ENCODE measurements at places on chromosomes 4 and X.

GRCh38 chr4:98092833-98093439, 50.3 kb downstream of the STPG2 start:
- DNase-seq, result no peak

DNA sequence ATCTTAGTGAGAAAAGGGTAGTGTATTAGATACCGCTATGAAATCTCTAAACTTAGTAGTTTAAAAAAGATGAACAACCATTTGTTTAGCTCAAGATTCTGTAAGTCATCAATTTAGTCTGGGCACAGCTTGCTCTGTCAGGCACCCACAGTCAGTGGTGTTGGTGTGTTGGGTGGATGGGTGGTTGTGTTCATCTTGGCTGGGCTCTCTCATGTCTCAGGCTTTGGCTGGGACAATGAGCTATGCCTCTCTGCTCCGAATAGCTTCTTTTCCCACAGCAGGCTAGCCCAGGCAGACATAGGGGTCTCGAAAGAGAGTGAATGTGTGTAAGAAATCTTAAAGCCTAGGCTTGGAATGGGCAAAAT, 127.0 kb upstream of the GATB start:
- DNase-seq, result peak; percentile 3

GRCh38 chrX:623599-624315, 6.8 kb upstream of the SHOX start:
- peak; percentile 64 for DNase-seq

DNA sequence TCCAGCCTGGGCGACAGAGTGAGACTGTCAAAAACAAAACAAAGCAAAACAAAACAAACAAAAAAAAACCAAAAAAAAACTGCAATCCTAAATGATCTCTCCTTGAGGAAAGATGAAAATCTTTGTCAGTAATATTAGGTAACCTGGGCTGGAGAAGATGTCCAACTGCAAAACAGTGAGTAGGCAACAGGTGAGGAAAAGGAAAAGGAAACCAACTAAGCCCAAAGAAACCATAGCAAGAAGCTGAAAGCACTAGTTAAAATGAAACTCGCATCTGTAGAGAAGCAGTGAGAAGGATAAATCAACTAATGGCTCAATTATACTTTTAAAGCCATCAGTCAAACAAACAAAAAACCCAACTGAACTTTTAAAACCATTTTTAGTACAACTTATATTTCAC, 54.2 kb downstream of the ENOX2 start:
- no peak for DNase-seq

DNA sequence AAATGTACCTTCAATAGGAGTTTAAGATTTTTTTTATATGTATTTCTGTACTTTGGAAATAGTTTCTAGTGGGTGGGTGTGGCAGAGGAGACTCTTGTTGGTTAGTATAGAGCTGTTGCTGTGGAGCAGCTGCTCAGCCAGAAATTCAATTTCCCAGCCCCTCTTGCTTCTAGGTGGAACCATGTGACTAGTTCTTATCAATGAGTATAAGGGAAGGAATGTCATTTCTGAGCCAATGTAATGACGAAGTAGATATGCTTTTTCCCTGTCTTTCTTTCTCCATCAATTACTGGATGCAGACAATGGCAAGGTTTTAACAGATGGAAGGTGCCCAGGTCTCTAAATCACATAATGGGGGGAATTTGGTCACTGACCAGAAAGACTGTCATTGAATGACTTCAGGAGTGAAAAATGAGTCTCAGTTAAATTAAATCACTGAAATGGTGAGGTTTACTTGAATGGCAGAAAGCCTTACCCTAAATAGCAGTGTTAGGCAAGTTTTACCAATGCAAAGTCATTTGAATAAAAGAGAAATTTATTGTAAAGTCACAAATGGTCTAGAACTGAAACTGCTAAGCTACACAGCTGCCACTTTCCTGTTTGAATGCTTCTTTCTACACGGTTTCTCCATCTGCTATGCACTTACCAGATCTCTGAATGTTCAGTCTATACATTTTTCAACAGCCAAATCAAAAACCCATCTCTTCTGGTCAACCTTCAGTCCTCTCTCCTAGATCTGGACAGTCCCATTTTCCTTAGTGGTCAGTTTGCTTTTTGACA, 795.4 kb upstream of the MAGEB2 start:
- DNase-seq, result peak; percentile 0

GRCh38 chrX:125765347-125765746, 400.7 kb downstream of the DCAF12L2 start:
- DNase-seq, result no peak

DNA sequence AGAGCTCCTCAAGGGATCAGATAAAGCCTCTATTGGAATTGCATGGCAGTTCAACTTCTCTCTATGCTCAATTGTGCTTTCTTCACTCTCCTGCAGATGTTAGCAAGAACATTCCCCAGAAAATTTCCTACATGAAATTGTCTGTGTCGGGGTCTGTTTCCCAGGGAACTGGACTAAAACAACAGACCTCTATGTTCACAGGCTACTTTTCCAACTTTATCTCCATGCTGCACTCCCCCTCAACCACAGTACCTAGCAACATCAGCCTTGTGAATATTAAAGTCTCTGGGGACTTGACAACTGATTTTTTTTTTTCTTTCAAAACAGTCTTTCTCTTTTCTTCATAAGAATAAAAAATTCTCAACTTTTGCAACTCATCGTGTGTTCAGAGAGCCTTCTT, 1470.8 kb upstream of the ADGRL3 start:
- DNase-seq, result no peak

DNA sequence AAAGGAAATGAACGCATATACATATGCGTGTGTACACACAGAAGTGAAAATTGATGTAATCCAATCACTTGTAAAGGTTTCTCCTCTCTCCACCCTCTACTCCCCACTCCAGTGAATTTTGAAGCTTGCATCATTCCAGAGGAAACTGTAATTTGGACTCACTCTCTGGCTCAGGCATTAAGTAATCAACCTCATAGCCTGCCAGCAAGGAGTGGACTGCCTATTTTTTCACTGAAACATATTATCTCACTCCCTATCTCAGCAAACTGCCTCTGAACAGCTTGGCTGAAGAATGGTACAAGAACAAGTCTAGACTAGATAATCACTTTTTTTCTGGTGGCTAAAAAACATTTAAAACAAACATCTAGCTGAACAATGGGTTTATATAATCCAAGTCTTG, 124.2 kb downstream of the C4orf51 start:
- DNase-seq, result peak; percentile 33

DNA sequence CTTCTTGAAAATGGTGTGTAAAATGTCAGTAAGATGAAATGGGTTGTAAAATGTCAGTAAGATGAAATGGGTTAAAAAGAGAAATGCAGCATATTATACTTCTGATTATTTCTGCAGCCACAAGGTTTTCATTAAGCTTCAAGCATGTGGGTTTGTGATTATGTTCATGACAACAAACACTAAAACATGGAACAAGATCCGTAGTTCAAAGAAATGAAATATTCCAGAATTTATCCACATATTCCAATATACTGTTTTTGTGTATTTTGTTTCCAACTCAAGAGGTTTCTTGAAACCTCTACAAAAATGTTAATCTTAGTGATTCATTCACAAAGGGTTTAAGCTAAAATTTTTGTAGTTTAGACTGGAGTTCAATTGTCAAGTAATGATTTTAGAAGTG, 84.0 kb downstream of the ADAMTS3 start:
- DNase-seq, result no peak

- DNase-seq, result no peak
Measured at GRCh38 chr4:150938873-150939499, 76.1 kb downstream of the LRBA start.

DNA sequence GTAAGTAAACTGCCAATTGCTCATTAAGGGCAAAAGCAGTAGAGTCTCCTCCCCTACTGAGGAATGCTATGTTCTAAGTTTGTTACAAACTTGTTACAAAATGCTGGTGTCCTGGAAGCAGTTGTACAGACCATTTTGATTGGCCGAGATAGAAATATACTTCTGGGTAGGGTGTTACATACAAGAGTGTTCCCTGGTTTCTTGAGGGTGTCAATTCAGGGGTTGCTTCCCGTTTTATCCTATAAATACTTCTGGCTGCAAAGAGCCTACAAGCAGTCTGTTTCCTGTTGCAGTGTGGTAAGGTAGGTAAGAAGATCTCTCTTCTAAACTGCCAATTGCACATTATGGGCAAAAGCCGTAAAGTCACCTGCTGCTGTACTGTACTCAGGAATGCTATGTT, 5.7 kb downstream of the TRPC5OS start:
- DNase-seq, result no peak

GRCh38 chr4:98113012-98113411, 30.3 kb downstream of the STPG2 start:
- no peak for DNase-seq

- DNase-seq, result no peak
Measured at GRCh38 chr4:127469959-127470809, 162.6 kb upstream of the INTU start.

- peak; percentile 21 for DNase-seq
Measured at GRCh38 chrX:53831662-53832635, 145.4 kb upstream of the HUWE1 start.

DNA sequence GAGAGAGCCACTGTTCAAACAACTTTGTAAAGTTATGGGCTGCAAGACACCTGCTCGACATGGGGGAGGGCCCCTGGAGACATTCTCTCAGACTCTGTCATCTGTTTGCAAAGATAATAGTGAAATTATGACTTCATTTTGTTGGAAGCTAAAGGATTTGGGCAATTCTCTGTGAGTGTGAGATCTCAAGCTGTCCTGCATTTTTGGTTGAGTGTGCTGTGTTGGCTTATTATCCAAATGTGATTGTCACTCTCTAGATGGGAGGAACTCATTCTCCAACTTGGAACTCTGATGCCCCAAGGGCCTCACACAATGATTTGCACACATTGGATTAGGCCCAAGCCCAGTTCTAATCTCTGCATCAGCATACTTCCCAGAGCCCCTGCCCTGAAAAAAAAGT, 63.7 kb downstream of the STK32B start:
- peak; percentile 50 for DNase-seq

DNA sequence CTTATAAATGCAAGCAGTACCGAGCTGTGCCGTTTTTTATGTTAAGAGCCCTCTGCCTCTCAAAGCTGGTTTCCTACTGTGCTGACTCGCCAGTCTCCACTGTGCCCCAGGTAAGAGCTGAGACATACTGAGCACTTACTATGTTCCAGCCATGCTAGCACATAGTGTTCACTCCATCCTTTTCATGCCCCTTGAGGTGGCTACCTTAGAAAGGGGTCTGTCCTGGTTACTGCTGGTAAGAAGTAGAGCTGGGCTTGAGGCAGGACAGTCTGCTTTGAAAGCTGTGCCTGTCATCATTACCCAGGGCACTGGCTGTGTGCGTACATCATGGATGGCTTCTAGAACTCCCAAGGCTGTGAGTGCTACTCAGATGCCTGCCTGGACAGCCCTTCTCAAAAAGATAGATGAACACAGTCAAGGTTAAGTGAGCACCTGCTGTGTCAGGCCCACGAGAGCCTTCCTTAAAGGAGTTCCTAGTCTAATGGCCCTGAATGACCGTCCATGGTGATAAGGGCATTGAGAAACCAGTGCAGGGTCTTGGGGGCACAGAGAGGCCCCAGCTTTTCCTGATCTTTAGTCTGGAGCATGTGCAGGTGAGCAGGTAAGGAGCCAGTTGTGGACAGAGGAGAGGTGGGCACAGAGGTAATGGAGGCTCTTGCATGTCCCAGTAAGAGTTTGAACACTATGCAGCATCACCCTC, 1.6 kb downstream of the STK32B start:
- no peak for DNase-seq

DNA sequence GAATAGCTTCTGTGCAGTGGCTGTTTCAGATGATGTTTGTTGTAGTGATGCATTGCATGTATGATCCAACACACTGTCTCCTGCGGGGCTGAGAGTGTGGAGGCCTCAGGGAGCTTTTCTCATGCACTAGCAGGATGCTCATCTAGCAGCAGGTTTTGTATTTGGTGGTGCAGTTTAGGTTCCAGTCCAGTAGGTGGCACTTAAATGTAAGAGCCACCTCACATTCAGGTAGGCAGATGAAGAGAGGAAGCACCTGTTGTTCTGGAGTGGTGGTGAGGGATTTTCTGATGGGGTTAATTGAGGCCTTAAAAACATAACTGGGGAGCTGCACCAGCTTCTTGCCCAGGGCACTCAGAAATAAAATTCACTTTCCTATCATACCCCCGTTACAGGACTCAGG, 300.9 kb downstream of the SPIN4 start:
- DNase-seq, result no peak

DNA sequence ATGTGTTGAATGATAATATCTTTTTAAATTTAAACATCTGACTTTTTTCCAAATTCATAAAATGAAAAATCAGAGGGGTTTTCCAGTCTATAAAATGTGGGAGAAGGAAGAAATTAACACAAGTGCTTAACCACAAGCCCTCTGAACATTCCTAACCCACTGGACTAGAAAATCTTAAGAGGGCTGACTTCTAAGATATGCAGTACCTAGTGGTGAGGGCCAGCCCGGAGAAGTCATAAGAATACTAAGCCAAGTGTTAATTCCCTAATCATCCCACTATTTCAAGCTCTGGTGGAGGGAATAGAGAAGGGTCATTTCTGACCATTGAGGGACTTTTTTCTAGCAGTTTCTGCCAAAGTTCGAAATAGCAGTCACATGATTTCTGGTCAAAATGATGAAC, 86.9 kb upstream of the NEIL3 start:
- peak; percentile 1 for DNase-seq

GRCh38 chr4:37825968-37826294, 555 bp upstream of the PGM2 start:
- DNase-seq, result peak; percentile 0

All from Daoy (cell line).